ENCODE measurements at places on chromosomes 4 and X.
A peak's percentile ranks its signal among the peaks of the same experiment; 100 is the strongest.

- no peak for DNase-seq
These were observed 50.9 kb downstream of the KIT start for GRCh38 chr4:54708339-54709279.

- DNase-seq = no peak
These were observed 60.6 kb upstream of the WWC2 start for GRCh38 chr4:183038436-183038835.

DNA sequence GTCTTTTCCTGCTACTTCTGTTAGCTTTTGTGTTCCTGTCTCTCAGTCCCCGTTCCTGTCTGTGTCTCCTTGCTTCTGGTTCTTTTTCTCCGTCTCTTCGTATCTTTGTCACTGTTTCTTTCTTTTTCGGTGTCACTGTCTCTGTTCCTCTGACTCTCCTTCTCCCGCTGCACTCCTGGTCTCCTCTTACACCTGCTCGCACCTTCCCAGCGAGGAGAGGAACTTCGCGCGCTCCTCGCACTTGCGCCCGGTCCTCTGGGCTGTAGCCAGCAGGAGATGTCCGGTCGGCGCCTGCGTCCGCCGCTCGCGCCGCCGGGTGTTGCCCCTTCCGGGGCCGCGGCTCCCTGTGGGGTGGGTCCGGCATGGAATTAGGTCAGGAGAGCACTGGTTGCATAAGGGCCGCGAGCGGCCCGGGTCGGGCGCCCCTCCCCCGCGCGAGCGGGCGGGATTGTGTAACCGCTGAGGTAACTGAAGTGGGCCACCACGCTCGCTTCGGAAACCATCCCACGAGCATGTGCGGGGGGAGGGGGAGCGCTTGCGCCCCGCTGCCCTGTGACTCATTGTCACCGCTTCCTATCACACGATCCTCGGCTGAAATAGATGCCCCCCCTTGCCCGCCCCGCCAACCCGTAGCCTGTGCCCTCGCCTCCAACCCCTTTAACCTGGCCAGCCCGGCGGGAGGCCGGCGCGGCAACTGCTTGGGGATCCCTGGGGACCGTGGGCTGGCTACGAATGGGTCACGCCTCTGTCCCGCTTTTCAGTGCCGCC lies 1.6 kb downstream of the LONRF3 start:
- DNase-seq = peak; percentile 38

DNA sequence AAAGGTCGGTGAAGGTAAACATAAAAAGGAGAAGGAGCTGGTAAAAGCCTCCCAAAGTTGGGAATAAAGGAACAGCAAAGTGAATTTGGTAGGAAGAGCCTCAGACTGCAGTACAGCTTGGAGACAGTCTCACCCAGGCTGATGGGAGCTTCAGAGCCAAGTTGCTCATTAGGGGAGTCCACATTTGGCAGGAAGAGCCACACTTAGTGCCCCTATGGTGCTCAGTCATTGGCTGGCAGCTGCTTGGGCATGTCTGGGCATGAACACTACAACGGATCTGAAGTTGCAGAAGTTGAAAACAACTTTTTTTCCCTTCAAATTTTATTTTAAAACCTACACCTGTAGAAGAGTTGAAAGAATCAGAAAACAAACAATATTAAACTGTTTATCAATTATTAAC lies 2497.3 kb downstream of the ARAP2 start:
- DNase-seq = no peak

- no peak for DNase-seq
These were observed 93.6 kb downstream of the SLC34A2 start for GRCh38 chr4:25749150-25749794.

GRCh38 chr4:188942606-188943005 lies 803.4 kb downstream of the TRIML1 start:
- no peak for DNase-seq

DNA sequence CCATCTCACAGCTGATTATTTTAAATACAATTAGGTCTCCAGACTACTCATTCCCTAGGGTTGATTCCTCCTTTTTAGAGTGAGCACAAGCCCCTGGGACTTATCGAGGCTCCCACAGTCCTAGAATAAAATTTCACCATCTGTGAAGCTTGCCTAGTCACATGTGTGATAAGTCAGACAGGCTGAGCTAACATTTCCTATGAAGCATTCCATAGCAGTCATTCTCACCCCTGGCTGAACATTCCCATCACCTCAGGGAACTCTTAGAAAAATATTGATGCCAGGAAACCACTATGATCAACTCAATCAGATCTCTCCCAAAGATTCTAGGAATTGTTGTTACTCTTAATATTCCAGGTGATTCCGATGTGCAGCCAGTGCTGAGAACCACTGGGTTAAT lies 37.7 kb downstream of the ARHGEF9 start:
- no peak for DNase-seq

Measured in endothelial cell (in vitro differentiated cells).